Mucosa of gallbladder (tissue), 1 donor: ENCODE measurements at places on chromosomes 12 and 14.

GRCh38 chr12:129076441-129077320 is 223.4 kb downstream of the GLT1D1 start:
- DNase-seq, result no peak

GRCh38 chr12:103169-103981 is 36.8 kb downstream of the IQSEC3 start:
- DNase-seq, result no peak

DNA sequence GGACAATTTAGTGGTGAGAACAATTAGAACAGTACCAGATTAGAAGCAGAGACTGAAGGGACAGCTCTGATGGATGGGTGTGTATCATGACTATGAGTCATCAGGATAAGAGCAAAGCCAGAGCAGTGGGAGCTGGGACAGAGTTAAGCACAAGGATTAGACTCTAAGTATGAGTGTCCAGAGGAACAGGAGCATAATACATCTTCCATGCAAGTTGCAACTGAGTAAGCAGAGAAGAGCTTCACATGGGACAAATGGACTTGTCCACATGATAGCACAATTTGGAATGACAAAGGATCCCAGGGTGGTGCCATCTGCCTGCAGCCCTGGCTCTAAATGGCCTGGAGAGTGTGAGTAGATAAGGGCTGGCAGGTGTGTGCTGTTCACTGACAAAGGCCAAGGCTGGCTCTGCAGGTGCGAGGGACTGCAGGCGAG is 226.4 kb upstream of the CAND1 start:
- peak; percentile 12 for DNase-seq

DNA sequence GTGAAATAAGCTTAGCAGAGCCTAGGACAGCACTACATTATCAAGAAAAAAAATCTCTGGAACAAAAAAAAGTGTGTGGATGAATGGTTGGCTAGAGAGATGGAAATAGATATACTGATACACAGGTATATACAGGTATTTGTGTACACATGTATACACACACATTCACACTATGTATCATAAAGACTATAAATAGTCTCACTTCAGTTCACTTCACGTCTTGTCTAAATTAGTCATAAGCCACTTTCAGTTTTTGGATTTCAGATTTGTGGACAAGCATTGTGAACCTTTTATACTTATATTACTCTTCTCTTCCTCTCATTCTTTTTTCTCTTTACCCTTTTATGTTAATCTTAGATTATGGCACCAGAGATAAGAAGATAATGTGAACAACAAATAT is 41.8 kb upstream of the SLC6A15 start:
- no peak for DNase-seq

- DNase-seq, result no peak
These were observed 9.1 kb downstream of the MTRFR start for GRCh38 chr12:123242116-123242904.

DNA sequence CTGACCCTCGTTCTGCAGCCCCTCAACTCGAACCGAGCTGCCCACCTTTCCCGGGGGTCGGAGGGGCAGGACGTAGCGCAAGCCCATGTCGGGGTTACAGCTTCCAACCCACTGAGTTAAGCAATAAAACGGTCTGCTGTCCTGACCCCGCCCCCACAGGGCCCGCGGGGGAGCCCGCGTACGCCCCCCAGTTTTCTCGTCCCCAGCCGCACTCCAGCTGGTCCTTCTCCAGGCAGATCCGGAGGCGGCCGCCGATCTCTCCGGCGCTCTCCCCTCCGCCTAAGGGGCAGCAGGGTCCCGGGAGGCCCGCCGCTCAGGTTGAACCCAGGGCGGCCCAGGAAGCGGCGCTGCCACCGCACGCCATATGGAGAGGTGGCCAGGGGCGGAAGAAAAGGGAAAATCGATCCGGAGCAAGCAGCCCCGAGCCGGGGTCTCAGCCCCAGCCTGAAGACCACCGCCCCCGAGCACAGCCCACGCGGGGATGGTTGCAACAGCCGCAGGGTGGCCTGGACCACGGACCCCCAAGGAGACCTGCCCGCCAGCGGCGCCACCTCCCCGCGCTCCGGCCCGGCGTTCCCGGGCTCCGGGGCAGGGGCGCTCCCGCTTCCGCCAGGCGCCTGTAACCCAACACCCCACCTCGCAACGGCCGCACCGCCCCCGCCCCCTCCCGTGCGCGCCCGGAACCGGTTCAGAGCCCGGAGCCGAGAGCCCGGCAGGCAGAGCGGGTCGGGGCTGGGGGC is 760 bp downstream of the ACTN1 start:
- DNase-seq, result peak; percentile 53
